Activated T-helper 1 cell treated with anti-CD3 and anti-CD28 coated beads, Interleukin-2, amount 50 U/mL, for 16 hours (primary cell): ENCODE measurements at places on chromosomes 12 and 14.

GRCh38 chr12:3205742-3206519 is 128.8 kb downstream of the TSPAN9 start:
- no peak for DNase-seq

DNA sequence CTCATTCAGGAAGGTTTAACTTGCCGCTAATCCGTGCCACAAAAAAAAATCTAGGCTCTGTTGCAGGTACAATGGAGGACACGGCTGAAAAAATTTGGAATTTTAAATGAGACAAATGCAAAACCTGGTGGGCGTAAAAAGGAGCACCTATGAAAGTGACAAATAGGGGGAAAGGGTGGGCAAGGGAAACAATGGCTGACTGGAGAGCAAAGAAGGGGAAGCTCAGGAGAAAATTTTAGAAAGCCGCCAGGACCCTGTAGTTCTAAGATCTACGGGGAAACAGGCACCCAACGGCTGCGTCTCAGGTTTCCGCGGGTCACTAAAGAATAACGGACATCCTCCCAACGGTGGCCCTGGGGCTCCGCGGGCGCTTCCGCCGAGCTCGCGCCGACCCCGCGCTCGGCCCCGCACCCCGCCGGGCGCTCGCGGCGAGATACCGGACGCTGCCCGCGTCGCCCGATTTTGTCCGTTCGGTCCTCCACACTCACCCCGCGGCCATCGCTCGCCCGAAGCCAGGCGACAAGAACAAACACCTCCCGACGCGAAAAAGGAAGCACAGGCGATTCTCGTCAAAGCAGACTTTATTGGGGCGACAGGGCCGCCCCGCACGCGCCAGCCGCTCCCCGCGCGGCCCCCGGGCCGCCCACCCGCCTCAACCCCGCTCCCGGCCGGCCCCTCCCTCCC is 1.1 kb upstream of the YY1 start:
- no peak for DNase-seq

DNA sequence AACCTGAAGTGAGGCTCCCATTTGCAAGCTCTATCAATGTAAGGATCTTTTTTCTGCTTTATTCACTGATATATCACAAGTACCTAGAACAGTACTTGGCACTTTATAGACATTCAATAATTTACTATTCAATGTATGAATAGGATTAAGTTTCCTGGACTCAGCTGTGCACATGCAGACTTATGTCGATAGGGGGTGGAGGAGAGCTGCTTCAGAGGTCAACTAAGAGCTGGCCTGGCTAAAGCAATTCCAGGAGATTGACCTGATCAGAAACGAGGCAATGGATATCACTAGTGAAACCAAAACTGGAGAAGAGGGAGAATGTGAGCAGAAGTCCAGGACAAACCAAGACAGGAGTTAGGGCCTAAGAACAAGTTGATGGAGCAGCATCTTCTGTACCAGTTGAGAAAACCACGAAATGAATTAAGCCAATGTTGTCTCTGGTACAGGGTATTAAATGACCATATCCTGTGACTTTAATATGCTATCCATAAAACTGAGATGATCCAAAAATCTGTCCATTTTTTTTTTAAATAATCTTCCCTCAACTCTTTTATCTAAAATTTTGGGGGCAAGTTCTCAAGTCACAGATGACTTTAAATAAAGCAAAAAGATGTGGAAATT is 169.2 kb downstream of the PIK3C2G start:
- no peak for DNase-seq

GRCh38 chr14:39555749-39556148 is 123.5 kb upstream of the FBXO33 start:
- DNase-seq = no peak

GRCh38 chr14:104551851-104552737 is 27.5 kb upstream of the C14orf180 start:
- no peak for DNase-seq

- no peak for DNase-seq
Observed at GRCh38 chr12:127760996-127761395, 506.0 kb upstream of the TMEM132C start.

DNA sequence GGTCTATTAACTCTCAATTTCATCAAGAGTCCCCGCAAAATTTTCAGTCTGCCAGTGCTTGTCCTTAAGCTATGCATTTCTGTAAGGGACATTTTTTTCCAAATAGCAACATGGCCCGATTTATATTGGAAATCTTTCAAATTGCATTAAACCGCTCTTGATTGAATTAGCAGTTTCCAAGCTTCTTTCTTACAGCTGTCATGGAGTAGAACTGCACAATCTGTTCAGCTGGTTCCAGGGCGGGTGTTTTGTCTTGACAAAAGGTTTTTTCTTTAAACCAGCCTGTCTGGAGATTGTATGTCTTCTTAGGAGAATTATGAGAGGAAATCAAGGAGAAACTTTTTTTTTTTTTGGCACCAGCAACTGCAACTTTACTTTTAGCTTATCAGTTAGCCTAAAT is 185.8 kb downstream of the ALG10B start:
- DNase-seq = no peak

DNA sequence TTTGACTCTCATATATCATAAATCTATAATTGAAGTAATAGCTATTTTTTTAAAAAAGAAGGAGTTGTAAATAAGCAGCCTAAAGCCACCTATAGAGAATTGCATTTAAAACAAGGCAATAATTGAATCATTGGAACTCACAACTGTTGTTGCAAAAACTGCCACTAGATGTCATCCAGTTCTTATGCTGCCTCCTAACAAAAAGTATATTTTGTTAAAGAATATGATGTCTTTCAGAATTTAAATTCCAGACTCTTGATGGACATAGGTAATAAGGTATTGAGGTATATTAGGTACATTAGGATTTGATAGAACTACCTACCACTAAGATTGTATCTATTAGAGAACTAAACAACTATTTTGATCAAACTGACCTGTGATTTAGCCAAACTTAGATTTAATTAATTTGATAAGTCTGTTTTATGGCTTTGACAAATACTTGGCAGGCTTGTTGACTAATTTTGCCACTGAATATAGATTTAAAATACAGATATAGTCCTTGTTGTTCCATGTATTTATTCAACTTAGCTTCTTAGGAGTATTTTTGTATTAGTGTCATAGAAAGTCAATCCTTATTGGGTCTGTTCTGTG is 401.4 kb downstream of the RPL10L start:
- no peak for DNase-seq
